WERI-Rb-1 (cell line): ENCODE measurements at places on chromosomes 6 and 20.

GRCh38 chr20:8457978-8458377 is 325.9 kb downstream of the PLCB1 start:
- DNase-seq: no peak

GRCh38 chr20:16469395-16469905 is 103.8 kb downstream of the KIF16B start:
- DNase-seq: no peak

GRCh38 chr6:96923400-96923799 is 1.1 kb upstream of the KLHL32 start:
- no peak for DNase-seq

- DNase-seq: no peak
Measured at GRCh38 chr6:106377061-106377540, 16.6 kb downstream of the CRYBG1 start.

DNA sequence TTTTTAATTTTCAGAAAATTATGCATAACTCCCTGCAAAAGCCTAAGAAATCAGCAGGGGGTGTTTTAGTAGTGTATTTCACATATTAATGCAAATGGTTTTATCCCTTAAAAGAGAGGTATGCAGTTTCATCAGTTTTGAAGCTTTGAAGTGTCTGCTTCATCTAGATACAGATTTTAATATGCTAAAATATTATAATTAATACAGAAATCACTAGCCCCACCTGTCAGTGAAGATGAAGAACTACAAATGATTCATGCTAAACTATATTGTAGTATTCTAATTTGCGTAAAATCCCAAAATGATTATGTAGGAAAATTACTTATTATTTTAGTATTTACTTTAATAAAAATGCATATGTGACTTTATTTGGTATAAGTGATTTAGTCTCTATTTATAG is 2.9 kb upstream of the TFB1M start:
- DNase-seq: no peak

GRCh38 chr6:129638686-129639085 is 71.3 kb downstream of the ARHGAP18 start:
- no peak for DNase-seq

DNA sequence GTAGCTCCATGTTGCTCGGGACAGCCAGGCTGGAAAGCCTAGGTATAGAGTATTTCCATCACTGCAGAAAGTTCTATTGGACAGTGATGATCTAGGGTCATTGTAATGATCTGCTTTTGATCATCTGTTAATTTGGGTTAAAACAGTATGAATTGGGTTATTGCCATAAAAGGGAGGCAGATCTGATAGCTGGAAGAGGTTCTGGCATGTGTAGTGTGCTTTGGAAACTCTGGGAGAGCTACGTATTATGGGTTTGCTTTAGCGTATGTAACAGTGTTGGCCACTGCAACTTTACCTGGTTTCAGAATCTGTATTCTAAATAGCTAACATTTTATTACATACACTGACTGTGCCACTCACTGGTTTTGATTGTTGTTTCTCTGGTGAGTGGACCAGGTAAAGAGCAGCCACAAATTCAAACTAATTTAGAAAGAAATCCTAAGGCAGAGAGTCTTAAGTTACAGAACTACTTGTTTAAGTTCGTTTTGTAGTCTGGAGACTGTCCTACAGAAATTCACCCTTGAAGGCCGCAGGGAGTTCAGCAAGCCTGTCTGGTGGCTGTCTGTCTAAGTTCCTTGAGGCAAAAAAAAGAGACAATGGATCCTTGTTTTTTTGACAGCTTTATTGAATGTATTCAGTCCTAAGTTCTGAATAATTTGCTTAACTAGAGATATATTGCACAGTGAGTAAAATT is 300.3 kb downstream of the PRL start:
- DNase-seq: no peak

DNA sequence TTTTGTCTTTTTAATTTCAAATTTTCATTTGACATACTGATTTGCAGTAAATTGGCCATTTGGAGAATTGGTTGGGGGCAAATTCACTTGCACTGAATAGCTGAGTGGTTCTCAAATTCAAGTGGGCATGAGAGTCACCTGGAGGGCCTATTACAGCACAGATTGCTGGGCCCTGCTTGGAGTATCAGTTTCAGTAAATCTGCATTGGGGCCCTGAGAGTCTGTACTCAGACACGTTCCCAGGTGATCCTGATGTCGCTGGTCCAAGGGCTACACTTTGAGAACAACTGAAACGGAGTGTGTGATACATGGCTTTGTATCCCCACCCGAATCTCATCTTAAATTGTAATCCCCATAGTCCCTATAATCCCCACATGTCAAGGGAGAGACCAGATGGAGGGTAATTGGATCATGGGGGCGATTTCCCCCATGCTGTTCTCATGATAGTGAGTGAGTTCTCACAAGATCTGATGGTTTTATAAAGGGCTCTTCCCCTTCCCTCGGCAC is 115.9 kb downstream of the KLHL32 start:
- peak; percentile 90 for DNase-seq

GRCh38 chr6:3376064-3376463 is 80.8 kb downstream of the SLC22A23 start:
- DNase-seq: no peak

- no peak for DNase-seq
Measured at GRCh38 chr20:40713508-40713907, 24.5 kb upstream of the MAFB start.

- no peak for DNase-seq
Measured at GRCh38 chr6:149212206-149212605, 105.3 kb upstream of the TAB2 start.

DNA sequence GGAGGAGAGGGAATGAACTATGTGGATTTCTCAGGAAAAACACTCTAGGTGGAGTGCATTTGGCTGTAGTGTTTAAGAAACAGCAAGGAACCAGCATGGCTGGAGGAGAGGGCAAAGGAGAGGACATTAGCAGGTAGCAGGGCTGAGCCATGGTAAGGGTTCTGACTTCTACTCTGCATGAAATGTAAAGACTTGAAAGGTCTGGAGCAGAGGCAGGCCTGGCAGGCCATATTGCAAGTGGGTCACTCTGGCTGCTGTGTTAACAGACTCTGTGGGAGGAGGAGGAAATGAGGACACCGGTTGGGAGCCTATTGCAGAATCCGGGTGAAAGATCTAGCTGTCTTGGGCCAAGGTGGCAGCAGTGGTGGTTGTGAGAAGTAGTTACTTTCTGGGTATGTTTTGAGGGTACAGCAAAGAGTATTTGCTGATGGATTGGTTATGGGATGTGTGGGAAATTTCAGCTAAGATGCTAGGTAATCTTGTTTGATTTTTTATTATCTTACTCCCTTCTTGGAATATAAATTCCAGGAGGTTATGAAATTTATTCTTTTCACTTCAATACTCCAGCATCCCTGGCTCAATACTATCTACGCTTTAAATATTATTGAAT is 115.9 kb upstream of the BCLAF1 start:
- no peak for DNase-seq

DNA sequence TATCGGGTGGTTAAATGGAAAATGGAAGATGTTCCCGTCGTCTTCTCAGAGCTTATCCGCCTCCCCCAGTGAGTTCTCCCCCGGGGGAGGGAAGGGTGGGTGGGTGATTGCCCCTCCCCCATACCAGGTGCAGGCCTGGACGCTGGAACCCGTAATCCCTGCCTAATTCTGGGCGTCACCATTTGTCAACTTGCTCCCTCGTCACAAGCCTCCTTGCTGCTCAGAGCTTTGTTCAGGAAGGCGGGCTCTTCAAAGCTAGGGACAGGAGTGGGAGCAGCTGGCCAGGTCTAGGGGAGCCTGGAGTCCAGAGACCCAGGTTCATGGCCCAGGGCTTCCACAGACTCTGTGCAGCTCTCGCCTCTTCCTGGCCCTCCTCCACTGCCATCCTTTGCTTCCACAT is 25.6 kb downstream of the CDH22 start:
- peak; percentile 94 for DNase-seq

- DNase-seq: no peak
Measured at GRCh38 chr20:6185268-6185667, 62.4 kb upstream of the FERMT1 start.

GRCh38 chr6:4575714-4576113 is 200.5 kb upstream of the CDYL start:
- DNase-seq: no peak

GRCh38 chr6:43454290-43454695 is 1.1 kb downstream of the DLK2 start:
- DNase-seq: no peak

DNA sequence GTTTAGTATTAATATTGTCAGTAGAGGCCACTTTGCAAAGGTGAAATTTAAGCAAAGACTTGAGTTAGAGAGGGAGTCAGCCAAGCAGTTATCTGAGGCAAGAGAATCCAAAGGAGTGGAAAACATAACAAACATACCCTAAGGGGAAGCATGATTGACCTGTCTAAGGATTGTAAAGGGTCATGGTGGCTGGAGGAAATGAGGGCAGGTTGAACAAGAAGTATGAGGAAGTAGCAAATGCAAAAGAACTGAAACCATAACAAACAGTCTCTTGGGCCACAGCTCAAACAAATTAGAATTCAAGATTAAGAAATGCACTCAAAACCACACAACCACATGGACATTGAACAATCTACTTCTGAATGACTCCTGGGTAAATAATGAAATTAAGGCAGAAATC is 103.2 kb downstream of the FBXO5 start:
- DNase-seq: no peak

DNA sequence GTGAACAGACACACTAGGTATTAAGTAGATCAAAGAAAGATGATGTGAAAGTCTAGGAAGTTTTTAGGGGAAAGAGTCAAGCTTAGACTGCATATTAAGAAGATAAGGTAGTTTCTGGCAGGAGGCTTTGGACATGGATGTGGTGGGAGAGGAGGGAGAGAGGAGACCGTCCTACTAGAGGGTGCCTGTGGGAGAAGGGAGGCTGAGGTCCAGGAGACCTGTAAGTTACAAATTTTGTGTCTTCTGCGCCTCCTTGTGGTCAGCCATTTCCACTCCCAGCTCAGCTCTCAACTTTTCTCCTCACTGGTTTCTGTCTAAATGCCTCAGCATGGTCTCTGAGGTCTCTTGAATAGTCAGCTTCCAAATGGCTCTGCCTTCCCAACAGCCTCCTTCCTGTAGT is 193.5 kb downstream of the UNC5CL start:
- DNase-seq: peak; percentile 86

DNA sequence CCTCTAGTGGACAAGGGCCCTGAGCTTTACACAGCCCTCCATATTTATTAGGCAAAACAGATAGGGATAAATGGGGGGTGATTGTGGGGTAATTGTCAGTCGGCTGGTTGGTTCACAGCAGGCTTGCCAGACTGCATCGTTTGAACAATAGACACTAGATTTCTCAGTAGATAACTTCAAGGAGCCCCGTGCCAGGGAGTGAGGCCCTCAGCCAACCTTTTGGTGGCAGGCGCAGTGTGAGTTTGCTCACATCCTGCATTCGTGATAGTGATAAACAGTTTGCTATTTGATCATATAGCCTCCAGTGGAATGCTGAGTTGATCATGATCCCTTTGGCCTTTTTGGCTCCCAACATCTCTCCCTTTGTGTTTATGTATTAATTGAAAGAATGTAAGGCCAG is 3.6 kb upstream of the ABHD12 start:
- no peak for DNase-seq

DNA sequence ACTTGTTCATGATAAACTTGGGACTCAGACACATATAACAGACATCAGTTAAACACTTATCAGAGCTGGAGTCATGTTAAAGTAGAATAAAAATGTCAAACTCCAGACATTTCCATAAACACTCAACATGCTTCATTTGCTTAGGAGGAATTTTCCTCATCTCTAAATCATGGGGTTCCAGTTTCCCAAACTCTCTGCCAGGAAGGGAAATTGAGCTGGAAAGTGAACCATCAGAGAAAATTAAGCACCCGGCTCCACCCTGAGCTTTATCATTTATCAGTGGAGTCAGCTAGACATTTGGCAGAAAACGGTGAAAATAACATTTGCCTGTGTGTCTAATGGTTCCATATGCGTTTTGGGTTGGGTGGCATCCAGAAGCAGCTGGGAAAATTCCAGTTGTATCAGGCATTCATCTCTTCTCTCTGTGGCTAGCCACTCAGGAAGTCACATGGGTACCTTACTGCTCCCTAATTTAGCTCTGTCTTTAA is 25.3 kb upstream of the ZNFX1 start:
- no peak for DNase-seq

- no peak for DNase-seq
Measured at GRCh38 chr6:2619651-2620050, 131.1 kb downstream of the MYLK4 start.

DNA sequence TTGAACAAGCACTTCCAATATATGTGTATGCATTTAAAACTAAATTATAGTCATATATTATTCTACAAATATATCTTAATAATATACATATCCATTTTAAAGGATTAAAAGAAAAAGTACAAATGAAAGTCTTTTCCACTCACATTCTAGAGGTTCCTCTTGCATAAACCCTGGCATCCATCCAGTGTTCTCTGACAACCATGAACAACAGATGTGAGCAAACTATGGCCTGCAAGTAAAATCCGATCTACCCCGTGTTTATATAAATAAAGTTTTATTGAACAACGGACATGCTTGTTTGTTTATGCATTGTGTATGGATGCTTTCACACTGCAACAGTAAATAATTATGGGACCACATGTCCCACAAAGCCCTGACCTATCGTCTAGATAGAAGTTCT is 1122.3 kb downstream of the EPHA7 start:
- DNase-seq: no peak

GRCh38 chr6:11366934-11367637 is 134.6 kb upstream of the NEDD9 start:
- DNase-seq: no peak

DNA sequence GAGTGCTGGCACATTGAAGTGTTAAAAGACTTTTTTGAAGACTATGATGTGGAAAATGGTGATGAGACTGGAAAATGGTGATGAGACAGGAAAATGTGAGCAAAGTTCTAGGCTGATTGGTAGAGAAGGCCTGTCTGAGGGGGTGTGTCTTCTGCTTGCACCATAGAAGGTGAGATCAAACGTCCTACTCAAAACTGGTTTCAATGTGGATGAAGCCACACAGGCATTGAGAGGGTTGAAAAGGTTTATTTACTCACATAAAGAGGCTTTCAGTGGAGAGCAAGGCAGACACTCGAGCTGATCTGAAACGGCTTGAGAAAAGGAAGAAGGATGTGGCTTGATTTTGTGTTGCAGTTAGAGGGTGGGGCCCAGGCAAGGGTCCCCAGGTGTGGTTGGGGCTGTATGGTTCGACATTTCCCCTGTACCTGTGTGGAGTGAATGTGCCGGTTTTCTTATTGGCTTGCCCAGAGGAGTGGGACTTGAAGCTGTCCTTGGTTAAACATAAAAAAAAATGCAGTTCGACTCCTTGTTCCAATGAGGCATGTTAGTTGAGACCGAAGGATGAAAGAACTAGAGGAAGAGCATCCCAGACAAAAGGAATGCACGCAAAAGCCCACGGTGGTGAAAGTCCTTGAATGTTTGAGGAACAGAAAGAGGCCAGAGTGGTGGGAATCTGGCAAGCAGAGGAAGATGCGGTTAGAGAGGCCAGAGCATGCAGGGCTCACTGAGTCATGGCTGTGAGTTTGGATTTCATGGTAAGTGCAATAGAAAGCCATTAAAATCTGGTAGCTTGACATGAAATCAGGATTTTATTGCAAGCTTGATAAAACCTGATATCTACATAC is 172.3 kb downstream of the EPM2A start:
- no peak for DNase-seq

DNA sequence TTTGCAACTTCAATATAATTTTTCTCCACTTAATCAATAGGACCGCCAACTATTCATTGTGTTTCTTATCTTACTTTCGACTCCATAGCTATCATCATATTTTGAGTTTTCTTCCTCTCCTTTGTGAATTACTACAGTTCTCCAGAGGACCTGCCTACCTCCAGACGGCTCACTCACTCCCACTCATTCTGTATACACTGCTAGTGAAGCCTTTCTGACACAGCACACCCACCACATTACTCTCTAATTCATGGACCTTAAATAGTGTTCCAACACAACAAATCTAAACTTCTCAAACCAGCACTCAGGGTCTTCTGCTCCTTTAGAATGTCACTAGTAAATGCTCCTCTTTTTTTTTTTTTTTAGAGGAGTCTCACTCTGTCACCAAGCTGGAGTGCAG is 23.8 kb downstream of the FKBP5 start:
- no peak for DNase-seq
